ENCODE measurements at places on chromosomes 4 and X.

- no peak for DNase-seq
Measured at GRCh38 chr4:27176881-27177280, 316.2 kb downstream of the STIM2 start.

- no peak for DNase-seq
Measured at GRCh38 chr4:53313510-53313909, 52.4 kb downstream of the SCFD2 start.

DNA sequence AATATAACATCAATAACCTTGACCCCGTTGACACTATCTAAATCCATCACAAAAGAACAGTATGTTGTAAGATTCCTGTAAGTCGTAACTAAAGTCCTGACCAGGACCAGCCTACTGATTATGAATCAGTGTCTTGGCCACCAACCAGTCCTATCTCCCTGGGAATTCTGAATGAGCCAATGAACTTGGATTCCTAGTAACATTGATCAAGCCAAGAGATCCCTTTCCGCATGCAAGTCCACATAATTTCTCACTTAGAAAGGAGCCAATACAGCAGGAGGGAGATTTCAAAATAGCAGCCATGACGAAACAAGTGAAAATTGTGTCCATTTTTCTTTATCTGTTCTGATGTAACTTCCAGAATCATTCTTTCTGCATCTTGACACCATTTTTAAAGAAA, 9.5 kb downstream of the XPNPEP2 start:
- no peak for DNase-seq

DNA sequence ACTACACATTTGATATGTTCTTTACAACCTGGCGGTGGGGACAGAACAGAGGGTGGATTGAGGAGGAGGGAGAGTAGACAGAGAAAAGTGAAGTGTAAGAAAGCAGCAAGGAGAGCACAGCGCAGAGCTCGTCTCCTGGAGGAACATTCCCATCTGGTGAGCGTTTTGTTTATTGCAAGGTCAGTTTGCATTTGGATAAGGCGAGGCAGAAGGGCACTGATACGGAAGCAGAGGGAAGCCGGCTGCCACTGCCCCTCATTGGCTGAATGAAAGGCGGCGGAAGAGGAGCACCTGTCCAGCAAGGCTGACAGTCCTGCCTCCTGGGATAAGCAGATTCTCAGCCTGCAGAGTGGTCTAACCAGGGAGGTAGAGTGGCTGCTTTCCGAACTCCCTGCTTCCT, 83.2 kb downstream of the GPR143 start:
- no peak for DNase-seq

DNA sequence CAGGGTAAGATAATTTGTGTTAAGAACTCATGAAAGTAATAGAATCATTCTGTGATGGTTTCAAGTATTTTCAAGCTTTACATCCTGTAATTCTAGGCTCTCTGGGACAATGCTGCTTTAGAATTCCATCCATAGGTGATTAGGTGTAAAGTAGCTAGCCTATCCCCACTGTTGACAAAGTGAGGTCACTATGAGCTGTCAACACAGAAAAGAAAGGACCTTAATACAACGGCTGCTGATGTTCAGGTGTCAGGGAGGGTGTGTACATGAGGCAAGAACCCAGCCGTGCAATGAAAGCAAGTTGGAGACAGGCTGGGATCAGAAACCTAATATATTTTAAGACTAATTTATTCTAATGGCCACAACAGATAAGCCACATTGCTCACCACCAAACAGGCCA, 36.8 kb upstream of the SH3RF1 start:
- DNase-seq: no peak

DNA sequence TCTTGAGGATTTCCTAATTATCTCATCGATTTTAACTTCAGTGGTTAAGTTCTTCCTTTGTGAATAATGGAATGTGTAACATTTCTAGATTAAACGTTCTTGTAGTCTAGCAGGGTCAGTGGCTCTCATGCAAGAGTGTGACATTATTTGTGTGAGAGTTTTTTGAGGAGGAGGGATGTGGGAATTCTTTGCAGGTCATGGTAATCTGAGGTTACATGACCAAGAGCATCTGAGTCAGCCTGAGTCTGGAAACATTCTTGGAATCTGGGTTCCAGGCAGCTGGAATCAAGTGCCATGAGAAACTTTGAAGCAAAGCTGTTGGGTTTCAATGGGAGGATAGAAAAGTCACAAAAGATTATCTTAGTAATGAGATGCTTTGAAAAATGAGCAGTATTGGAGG, 49.5 kb downstream of the GK start:
- no peak for DNase-seq

DNA sequence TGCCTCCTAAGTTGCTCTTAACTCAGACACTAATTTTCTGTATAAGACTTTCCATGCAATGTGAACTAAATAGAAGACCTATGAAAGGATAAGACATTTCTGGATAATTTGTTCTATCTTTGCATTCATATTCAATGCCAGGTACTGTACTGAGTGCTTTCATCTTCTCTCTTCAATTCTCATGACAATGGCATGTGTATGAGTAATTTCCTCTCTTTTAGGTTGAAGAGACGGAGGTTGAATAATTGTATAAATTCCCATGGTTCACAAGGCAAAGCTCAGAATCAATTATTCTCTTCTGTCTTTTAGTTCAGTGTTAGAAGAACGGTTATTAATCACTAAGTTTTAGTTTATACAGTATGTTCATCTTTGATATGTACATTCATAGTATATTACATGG, 29.3 kb upstream of the CFAP299 start:
- DNase-seq: no peak

- DNase-seq: no peak
Measured at GRCh38 chr4:7295911-7296660, 103.7 kb downstream of the SORCS2 start.

GRCh38 chr4:123017636-123018395, 95.4 kb upstream of the NUDT6 start:
- no peak for DNase-seq

- no peak for DNase-seq
Measured at GRCh38 chr4:121898150-121898549, 27.9 kb upstream of the BBS7 start.

GRCh38 chr4:172866421-172866820, 302.2 kb upstream of the GALNT7 start:
- DNase-seq: no peak

GRCh38 chrX:1261285-1261684, 7.3 kb upstream of the CSF2RA start:
- no peak for DNase-seq

- DNase-seq: no peak
Measured at GRCh38 chr4:58600290-58600689, 1490.1 kb upstream of the IGFBP7 start.

DNA sequence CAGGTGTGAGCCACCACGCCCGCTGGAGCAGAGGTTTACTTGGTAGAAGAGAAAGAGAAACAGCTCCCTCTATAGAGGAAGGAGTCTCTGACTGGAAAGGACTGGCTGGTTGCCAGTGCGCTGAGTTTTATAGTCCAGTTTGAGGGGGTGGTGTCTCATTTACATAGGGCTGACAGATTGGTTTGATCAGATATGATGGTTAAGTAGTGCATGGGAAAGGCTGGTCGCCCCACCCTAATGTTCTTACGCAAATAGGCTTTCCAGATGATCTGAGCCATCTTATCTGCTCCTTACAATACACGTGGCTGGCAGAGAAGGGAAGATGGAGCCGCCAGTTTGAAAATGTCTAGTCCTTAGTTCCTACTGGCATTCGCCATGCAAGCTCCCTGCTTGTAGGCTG, 439.5 kb downstream of the NAF1 start:
- no peak for DNase-seq

GRCh38 chr4:150782311-150782710, 200.4 kb downstream of the MAB21L2 start:
- no peak for DNase-seq

Data from urinary bladder (tissue), 4 donors.